Activated naive CD4-positive, alpha-beta T cell (primary cell): ENCODE measurements at places on chromosomes 3 and 15.

DNA sequence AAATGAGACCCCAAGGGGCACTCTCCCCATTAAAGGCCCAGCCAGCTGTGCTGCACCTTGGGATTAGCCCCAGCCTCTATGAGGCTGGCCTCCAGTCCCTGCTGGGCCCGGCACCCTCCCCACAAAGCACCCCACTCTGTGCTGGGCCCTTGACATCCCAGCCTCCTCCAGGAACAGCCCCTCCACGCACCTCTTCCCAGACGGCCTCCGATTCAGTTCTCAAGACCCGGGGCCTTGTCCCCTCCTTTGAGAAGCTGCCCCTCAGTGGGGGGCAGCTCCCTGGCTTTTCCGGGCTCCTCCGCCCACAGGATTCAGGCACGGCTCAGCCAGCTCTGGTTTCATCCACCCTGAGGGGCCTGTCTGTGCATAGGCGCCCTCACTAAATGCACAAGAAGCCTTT is 144.1 kb downstream of the LRRK1 start:
- no peak for DNase-seq

DNA sequence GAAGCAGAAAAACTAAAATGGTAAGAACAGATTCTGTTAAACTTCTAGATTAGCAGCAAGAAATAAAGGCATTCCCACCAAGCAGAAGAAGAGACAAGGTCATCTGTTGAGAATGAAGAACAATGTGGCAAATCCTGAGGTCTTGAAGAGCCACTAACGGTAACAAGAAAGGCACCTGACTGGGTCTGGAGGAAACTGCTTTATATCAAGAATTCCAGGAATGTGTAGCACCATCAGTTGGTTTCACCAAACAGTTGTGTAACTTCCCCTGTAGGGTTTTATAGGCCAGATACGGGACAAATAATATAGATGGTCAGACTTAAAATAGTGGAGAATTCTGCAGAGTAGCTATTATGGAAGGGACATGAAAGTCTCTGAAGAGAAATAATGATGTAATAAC is 57.3 kb downstream of the ACAP2 start:
- no peak for DNase-seq

DNA sequence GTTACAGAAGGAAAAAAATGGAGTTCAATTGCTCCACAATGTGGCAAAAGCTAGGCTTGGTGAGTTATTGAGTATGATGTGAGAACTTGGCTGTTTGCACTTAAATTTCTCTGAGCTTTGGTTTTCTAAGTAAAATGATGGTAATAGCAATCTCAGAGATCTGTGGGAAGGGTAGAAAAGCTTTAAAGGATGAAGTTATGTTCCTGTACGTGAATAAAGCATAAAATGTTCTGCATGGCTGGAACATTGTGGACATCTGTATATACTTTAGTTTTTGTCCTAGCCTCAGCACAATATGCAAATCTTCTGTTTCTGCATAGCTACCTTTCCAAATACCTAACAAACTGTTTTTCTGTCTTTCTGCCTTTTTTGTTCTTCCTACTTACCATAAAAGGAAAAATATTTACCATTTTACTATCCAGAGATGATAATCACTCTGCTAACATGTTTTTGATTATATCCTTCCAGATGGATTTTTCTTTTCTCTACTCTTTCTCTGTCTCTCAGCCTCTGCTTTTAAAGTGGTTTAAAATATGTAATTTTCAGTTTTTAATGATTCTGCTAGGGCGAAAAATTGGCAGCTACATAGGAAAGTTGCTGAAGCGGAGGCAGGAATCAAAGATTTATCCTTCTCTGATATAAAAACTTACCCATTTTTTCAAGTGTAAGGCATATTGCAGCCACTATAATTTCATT is 188.1 kb downstream of the FNDC3B start:
- DNase-seq, result no peak

DNA sequence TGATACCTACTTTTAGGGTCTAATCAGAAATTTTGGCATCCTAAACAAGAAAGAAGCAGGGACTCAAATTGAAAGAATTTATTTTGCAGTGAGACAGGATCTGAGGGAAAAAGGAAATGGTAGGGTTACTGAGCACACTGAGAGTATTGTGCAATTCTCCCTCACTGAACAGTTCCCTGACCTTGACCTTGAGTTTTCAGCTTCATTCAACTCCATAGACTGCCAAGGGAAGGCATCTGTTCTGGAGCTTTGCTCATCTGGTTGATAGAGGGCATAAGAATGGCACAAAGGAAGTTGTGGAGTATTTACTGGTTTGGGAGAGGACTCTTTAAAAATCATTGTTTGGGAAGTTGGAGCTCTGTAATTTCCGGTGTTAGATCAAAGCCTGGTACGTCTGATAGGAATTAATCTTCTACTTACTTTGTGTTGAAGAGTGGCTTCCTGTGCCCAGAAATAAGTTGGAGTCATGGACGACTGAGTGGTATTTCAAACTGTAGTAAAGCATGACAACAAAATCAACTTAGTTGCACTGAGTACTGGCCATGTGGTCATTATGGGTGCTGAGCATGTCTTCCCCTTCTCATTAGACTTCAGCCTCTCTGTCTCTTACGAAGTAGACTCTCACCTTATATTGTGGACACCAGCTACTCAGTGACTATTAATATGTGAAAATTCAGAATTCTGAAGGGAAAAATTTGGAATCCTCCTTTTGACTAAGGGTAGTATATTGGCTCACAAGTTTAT is 40.8 kb downstream of the CLDN1 start:
- no peak for DNase-seq

GRCh38 chr15:81002331-81003096 is 1.8 kb downstream of the TLNRD1 start:
- DNase-seq, result no peak

DNA sequence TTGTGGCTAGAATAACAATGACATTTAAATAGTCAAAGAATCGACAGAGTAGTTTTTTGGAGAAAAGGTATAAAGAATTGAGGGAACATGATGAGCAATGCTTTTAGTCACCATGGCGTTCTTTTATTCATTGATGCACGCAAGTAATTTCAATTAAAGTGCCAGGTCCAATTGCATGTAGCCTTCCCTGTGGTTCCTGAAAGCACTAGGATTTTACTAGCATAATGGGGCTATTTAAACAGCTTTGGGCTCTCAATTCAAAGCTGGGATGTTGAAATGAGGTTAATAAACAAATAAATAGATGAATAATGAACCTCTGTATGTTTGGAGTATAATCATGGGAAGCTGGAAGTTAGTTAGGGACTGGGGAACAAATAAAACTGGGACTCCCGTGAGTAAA is 121.2 kb upstream of the GAP43 start:
- no peak for DNase-seq

DNA sequence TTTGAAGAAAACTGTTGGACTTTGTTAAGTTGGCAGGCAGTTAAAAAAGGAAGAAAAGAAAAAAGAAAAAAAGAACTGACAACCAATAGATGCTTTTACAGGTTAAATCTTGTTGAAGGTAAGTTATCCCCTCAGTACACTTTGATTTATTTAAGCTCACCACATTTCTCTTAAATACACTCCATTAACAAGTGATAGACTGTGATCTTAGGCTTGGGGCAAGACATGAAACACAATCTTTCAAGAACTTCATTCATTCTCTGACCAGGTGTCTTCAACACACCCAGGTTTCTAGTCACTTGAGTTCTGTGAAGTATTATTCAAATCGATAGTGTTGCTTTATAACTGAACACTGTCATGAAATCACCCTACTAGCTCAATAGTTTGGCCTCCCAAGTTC is 751.9 kb downstream of the ROBO1 start:
- DNase-seq, result no peak

DNA sequence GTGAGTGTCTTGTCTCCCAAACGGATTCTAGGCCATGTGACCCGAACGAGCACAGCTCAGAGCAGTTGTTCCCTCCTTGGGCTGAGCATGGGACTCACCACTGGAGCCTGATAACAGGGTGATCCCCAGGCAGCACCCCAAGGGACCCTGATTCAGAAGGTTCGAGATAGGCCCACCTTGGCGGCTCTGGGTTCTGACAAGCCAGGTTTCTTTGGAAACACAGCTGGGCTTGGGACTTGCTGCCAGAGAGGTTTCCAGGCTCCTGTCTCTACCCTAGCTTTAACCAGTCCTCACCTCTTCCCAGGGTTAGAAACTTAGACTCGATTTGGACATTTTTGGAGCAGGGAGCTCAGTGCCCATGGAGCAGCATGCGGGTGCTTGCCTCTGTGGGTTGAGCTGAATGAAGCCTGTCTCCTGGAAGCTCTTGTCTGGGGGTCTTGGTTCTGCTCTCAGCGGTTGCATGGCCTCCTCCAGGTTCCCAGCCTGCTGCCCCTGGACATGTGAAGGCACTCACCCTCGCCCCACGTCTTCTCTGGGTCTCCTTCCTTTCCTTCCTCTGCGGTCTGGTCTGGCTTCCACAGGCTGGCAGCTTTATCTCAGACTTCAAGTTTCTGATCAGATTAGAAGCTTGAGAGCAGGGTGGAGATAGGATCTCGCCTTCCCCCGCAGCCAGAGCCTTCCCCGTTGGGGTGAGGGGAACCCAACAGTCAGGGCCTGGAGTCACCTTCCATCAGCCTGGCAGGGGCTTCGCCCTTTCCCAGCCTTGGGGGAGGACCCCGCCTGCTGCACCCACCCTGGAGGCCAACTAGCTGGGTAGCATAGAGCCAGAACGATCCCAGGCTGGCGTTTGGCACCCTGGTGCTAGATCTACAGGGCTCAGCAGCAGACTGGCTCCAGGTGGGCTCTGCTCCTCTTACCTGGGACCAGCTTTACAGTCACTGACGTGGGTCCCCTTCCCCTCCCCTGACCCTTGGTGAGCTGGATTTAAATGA is 21.0 kb downstream of the PAQR5 start:
- DNase-seq, result no peak

GRCh38 chr3:194688200-194688740 is 2.6 kb downstream of the FAM43A start:
- no peak for DNase-seq

DNA sequence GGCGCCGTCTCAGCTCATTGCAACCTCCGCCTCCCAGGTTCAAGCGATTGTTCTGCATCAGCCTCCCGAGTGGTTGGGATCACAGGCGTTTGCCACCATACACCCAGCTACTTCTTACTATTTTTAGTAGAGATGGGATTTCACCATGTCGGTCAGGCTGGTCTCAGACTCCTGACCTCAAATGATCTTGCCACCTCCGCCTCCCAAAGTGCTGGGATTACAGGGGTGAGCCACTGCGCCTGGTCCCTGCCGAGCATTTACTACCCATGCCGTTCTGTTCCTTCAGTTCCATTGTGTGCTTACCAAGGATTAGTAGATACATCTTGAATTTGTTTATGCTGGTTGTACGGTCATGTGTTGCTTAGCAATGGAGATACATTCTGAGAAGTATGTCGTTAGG is 10.3 kb downstream of the CHD2 start:
- DNase-seq, result no peak

- DNase-seq, result no peak
Observed at GRCh38 chr3:128195369-128195768, 42.1 kb downstream of the EEFSEC start.

DNA sequence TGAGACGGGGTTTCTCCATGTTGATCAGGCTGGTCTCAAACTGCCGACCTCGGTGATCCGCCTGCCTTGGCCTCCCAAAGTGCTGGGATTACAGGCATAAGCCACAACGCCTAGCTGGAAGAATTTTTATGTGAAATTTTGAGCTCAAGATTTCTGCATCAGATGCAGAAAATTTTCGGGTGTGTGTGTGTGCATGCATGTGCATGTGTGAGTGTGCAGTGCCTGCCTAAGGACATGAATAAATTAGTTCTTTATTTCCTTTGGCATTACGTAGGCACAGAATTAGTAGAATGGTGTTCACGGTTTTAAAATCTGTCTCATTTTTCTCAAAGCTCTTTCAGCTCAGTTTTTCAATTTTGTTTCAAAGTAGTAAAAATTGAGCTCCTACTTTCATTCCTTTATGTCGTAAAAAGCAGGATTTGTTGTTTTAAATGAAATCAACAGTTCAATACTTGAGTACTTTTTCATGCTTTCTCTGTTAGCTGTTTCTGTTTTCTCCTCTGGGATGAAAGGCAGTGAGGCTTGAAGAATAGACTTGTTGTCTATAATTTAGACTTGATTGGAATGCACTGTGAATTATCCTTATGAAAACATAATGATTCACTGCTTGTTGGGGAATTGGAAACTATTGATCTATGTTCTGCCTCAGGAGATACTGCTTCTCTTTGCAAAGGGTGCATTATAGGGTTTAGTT is 23.3 kb upstream of the RAB11A start:
- no peak for DNase-seq

DNA sequence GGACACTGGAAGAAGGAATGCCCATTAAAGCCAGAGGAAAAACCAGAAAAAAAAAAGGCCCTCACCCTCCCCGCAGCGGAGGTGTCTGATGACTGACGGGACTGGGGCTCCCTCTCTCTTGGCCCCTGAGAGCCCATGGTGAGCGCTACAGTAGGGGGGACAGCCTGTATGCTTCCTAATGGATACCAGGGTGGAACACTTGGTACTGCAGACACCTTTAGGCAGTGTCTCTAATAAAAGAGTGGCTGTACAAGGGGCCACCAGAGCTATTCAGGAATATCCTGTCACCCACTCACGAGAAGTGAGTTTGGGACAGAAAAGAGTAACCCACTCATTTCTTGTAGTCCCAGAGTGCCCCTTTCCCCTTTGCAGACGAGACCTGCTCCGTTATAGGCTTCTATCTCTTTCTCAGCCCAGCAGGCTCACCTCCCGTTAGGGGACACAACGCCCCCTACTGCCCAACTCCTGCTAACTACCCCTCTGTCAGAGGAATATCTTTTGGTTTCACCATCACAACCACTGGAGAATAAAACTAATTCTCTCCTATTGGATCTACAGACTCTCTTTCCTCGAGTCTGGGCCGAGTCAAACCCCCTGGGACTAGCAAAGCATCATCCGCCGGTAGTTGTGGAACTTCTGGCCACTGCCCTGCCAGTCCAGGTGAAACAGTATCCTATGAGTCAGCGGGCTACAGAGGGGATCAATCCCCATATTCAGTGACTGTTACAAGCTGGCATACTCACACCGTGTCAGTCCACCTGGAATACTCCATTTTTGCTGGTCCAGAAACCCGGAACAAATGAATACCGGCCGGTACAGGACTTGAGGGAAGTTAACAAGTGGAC is 40.8 kb downstream of the ZBTB11 start:
- peak; percentile 39 for DNase-seq

GRCh38 chr15:92025706-92026270 is 172.3 kb downstream of the SLCO3A1 start:
- no peak for DNase-seq

GRCh38 chr15:27119695-27120266 is 148.8 kb downstream of the GABRG3 start:
- no peak for DNase-seq

GRCh38 chr15:27339138-27339537 is 368.2 kb downstream of the GABRG3 start:
- no peak for DNase-seq

- no peak for DNase-seq
Observed at GRCh38 chr15:72967397-72967796, 84.9 kb upstream of the NEO1 start.

- no peak for DNase-seq
Observed at GRCh38 chr3:193573403-193574191, 18.9 kb upstream of the ATP13A4 start.

DNA sequence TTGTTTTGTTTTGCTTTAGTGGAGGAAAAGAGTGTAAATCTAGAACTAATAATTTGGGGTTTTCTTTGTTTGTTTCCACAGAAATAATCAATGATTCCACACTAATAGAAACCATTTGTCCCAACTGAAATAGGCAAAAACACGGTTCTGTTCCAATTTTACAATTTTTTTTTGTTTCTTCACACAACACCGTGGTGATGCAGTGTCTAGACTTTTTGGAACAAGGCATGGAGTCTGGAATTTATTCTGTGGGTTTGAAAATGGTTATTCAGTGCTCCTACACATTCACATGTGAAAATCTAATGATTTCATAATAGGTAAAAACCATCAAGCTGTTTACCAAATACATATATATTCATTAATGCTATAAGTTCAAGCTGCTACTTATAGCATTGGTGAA is 629.0 kb upstream of the TGFBR2 start:
- no peak for DNase-seq

GRCh38 chr3:52923963-52924362 is 26.6 kb upstream of the STIMATE start:
- no peak for DNase-seq
